NCI-H226 (cell line): ENCODE measurements at places on chromosomes 3 and 15.
A peak's percentile ranks its signal among the peaks of the same experiment; 100 is the strongest.

- DNase-seq: no peak
Measured at GRCh38 chr15:45773149-45773548, 138.3 kb downstream of the SQOR start.

DNA sequence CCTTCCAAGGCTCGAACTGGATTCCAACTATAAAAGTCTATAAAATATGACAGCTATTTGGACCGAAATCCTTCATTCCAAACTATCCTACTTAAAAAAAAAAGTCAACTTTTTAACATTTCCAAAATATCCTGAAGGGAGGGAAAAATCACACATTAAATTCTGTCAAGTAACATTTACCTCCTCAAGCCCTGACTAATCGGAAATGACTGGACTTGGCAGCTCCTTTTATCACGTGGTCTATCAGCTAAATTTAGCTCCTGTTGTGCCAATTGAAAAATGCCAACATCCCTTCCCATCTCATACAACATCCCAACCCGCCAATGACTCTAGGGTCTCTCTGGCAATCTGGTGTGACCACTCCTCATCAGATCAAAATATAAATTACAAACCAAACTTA, 297.9 kb downstream of the FHIT start:
- no peak for DNase-seq

- DNase-seq: no peak
Measured at GRCh38 chr3:113254171-113254947, 43.0 kb downstream of the BOC start.

GRCh38 chr3:69710153-69710977, 28.9 kb upstream of the MITF start:
- peak; percentile 66 for DNase-seq

GRCh38 chr3:186421946-186422345, 59.9 kb upstream of the DGKG start:
- no peak for DNase-seq

DNA sequence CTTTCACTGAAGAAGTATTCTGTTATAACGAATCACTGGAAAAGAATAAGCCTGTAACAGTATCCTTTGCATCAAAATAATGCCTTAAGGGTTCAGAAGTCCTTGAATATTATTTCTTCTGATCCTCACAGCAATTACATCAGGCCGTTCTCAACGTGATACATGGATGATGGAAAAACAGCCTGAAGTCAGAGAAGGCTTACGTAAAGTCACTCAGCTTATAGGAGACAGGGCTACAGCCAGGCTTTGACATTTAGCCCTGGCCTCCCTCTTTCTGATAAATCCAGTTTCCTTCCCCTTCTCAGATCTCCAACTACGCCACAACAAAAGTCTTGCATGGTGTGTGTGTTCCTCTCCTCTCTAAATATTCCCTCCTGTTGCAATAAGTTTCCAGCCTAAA, 131.9 kb downstream of the ANO10 start:
- DNase-seq: no peak

DNA sequence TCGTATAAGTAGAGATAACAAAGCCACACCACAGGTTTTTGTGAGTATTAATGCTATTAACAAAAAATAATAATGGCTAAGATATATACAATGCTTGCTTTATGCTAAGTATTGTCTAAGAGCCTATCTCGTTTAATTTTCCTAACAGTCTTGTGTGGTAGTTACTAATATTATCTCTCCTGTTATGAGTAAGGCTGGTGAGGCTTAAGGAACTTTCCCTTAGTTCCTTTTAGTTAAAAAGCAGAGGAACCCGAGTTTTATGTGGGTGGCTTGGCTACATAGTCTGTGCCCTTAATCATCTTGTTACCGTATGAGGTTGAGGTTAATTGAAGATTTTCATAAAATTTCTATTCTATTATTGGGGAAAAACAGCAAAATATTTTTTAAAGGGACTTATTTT, 218.4 kb downstream of the SOX2 start:
- no peak for DNase-seq

GRCh38 chr3:36734742-36735141, 29.6 kb downstream of the DCLK3 start:
- no peak for DNase-seq

DNA sequence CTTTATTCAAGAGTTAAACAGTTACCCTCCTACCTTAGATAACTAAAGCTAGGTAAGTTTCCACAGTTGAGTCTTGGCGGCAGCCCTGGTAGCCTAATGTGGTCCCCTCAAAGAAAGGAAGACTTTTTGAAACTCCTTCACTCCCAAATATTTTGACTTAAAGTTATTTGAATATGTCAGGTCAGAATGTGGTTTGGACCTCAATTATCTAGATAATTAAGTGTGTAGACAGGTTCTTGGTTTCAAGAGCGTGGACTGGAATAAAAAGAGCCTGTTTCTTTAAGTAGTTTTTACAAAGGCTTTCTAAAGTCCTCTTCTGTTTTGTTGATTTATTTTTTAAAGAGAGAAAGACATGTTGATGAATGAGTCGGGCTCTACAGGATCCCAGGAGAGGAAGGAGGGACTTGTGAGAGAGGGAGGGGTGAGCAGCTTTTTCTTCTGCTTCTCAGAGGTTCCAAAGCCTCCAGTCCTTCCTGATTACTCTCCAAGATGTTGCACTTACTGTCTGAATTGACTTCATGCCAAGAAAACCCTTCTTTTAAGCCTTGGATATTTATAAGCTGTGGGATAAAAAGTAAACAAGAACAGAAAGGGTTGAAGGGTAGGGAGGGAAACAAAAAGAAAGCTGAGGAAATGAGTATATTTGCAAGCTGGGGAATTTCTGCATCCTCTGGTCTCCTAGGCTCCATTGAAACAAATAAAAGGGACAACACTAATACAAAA, 457.4 kb downstream of the IGSF11 start:
- no peak for DNase-seq

DNA sequence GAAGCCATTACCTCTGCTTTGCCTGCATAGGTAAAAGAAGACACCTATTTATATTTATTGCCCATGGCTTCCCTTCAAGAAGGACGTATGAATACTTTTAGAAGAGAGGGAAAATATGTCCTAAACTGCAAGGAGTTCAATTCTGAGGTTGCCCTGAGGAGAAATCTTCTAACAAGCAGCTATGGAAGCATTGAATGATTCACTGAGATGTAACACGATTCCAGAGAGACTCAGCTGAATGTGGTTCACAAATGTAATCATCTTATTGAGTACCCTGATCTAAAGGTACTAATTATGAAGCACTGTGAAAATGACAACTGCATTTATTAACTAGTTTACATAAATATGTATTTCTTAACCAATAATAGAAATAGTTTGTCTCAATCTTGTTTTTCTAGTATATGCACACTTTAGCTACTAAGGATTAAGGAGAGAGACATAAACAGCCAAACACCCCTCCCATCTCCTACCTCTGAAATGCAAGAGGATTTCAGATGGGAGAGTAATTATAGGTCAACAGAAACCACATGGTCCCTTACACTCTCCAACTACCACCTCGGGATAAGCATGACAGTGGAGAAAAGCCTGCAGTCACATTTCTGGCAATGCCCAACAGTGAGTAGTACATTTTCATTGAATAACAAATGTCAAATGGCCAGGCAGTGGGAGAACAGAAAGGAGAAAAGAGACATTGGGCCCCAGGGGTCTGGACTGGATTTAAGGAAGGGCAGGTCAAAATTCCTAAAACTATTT, 506.2 kb upstream of the IL12A start:
- no peak for DNase-seq

- DNase-seq: no peak
Measured at GRCh38 chr15:83164771-83165404, 42.7 kb downstream of the HDGFL3 start.

DNA sequence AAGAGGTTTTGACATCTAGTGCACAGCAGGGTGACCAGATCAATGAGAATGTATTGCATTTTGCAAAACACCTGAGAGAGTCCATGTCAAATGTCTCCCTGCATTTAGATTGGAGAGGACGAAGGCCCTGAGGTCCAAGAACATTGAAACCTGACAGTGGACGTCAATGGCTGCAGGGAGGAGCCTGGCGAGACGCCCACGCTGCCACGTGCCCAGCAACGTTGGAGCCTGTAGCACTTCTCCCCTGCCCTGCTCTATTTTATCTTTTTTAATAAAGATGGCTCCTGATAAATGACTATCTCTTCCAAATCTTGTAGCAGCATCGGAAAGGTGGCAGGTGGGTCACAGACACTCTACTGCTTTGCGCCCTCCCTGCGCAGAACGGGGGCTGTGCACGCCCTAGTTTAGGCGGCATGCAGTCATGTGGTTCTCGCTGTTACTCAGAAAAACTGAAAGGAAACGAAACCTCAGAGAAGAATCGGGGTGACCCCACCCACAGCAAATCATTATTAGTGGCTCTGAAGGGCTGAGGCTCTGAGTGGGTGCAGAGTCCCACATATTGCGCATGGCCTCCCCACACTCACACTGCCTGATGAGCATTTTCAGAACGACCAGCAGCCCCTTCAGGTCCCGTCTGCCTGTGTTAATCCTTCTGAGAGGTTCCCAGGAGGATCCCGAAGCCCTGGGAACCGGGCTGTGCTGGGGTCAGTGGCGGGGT, 62.5 kb upstream of the TAMM41 start:
- no peak for DNase-seq

- DNase-seq: no peak
Measured at GRCh38 chr3:121660356-121661171, at the start of gene HCLS1. TSS of gene HCLS1 (minus strand) at chr3:121660903. CDS start at chr3:121658347, 2,556 bp downstream.

- DNase-seq: no peak
Measured at GRCh38 chr3:10706156-10706739, 109.8 kb upstream of the SLC6A11 start.

DNA sequence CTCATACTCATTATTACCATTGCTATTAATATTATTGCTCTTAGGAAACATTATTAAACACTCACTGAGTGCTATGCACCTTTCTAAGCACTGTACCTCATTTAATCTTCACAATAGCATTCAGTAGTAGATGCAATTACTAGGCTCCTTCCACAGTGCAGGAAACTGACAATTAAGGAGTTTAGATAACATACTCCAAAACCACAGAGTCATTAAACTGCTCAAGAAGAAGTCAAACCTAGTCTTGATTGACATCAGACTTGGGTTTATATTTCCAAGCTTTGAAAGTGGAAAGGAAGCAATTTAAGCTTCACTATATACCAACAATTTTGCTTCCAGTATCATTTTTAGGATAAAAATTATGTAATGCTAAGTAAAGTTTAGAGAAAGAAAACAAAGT, 490.1 kb upstream of the ARRDC4 start:
- DNase-seq: no peak

GRCh38 chr3:187223799-187224198, 26.5 kb downstream of the RTP1 start:
- no peak for DNase-seq

- DNase-seq: no peak
Measured at GRCh38 chr15:90451053-90451850, 63.2 kb downstream of the IQGAP1 start.

DNA sequence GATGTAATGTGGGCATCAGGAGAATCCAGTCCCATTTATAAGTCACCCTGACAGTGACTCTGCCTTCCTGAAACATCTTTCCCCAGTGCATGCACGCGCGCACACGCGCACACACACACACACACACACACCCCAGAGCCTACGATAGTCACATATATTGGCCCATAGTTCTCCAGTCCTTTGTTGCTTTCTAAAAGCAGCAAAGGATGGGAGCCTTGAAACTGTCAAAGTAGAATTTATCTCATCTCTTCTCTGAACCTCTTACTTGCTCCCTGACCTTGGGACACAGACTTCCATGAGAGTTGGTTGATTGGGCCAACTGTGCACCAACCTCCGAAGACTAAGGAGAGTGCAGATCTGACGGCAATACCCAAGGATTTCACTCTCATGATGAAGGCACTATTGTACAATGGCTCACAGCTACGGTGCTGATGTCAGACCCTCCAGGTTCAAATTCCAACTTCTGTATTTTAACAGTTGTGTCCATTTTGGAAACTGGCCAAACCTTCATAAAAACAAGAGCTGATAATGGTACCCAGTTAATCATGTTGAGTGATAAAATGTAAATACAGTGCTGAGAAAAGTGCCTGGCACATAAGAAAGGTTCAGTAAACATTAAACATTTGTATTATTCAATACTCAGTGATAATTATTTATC, 8.3 kb downstream of the CPA3 start:
- DNase-seq: no peak

GRCh38 chr3:87002346-87002745, 11.4 kb upstream of the VGLL3 start:
- DNase-seq: no peak

DNA sequence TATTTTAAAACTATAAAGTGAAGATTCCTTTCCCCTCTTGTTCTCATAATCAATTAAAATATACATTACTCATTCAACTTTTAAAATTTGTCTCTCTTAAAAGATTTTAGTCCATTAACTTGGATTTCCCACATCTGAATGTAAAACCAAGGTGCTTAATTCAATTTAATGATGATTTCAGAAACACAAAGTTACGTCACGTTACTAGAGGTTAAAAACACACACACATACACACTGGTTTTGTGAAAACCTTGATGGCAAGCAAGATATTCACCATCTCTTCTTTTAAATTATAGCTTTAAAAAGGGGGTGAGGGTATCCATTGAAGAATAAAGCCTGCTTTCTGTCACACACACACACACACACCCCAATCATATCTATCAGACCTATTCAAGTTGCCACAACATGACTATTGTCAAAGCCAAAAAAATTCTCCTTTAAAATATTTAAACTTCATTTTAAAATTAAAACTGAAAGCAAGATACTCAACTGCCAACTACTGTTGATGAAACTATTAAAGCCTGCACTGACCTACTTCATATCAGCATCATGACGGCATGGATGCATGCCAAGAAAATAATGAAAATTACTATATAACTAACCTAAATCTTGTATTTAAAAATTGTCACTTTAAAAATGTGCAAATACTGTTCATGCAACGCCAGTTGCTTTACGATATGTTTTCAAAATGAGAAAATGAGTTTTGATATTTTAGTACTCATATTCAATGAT, 2.1 kb downstream of the RFX7 start:
- no peak for DNase-seq

- peak; percentile 64 for DNase-seq
Measured at GRCh38 chr3:134067531-134068161, 37.9 kb upstream of the SLCO2A1 start.

DNA sequence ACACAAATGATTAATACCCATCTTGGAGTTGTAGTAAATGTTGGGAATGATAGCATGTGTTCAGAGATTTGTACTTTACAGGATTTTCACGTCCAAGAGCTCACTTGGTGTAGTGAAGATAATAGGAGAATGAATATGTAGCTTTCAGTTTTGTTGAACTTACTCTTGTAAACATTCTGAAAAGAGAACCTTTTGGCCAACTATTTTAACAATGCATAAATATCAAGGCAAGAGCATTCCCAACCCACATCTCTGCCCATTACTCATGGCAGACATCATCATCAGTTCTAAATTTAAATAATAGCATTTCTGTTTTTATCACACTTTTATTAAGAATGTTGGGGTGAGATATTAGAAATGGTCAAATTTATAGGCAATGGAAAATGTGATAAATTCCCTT, 465.2 kb upstream of the TPRG1 start:
- no peak for DNase-seq

DNA sequence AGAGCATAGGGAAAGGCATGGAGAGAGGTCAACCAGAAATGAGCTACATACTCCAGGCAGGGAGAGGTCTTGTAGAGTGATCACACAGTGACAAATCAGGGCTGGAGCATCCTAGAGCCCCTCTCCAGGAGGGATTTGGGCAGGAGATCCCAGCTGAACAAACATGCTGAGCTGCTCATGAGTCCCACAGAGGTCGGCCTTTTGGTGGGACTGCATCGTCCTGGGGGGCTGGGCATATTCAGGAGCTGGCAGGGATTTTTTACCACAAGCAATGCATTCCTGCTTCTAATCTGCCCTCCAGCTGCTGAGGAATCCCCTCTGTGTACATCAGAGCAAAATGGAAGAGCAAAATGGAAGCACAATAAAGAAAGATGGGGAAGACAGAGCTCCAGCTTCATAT, 94.9 kb downstream of the NTRK3 start:
- DNase-seq: no peak

GRCh38 chr15:86231864-86232721, 152.4 kb downstream of the AGBL1 start:
- DNase-seq: no peak
